ENCODE measurements at places on chromosomes 12 and 14.
A peak's percentile ranks its signal among the peaks of the same experiment; 100 is the strongest.

DNA sequence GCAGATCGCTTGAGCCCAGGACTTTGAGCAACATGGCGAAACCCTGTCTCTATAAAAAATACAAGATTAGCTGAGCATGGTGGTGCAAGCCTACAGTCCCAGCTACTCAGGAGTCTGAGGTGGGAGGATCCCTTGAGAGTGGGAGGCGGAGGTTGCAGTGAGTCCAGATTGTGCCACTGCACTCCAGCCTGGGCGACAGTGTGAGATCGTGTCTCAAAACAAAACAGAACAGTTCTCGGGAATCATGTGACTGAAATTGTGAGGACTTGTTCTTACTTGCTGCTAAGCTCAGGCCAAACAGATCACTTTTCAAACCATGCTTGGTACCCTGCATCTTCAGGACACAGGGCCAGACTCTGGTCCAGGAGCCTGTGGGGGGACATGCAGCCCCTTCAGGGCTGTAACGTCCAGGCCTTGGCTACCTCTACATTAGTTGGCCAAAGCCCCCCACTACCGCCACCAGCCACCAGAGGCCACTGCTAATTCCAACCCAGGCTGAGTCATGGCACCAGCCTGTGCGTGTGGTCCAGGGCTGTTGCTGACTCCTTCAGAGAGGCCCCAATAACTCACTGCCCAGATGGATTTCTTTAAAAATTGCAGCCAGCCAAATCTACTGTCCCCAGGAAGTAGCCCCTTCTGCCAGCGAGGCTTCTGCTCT is 33.4 kb upstream of the SYNDIG1L start:
- peak; percentile 11 for DNase-seq

DNA sequence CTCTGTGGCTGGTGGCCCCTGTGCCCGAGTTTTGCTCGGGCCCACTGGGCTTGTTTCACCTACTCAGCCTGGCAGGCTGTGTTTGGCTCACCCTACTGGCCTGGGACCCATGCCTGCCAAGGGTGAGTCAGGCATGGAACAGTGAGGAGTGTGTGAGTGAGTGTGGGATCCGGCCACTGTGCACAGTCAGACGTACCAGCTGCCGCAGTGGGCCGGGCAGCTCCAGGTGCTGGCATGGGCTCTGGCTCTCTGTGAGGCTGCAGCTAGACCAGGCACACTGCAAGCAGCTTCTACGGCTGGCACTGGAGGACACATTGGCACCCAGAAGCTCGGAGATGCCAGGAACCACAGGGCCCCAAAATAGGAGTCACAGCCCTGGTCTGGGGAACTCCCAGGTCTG is 40.6 kb downstream of the HSD17B6 start:
- no peak for DNase-seq

DNA sequence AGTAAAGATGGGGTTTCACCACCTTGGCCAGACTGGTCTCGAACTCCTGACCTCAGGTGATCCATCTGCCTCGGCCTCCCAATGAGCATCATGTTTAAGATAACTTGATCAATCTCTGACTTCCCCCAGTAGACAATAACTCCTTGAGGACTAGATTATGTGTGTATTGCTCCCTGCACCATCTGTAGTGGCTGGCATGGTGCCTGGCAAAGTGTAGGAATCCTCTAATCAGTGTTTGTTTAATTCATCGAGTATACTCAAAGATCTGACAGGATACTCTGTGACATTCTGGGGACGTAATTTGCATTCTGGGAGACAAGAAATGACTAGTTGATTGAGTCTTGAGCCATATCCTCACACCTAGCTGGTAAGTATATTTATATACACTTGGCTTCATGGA is 873.5 kb upstream of the TMEM132C start:
- DNase-seq, result no peak

GRCh38 chr12:89877671-89878070 is 169.0 kb upstream of the ATP2B1 start:
- DNase-seq, result no peak

- DNase-seq, result no peak
These were observed 406.0 kb downstream of the PRKD1 start for GRCh38 chr14:29521526-29522137.

DNA sequence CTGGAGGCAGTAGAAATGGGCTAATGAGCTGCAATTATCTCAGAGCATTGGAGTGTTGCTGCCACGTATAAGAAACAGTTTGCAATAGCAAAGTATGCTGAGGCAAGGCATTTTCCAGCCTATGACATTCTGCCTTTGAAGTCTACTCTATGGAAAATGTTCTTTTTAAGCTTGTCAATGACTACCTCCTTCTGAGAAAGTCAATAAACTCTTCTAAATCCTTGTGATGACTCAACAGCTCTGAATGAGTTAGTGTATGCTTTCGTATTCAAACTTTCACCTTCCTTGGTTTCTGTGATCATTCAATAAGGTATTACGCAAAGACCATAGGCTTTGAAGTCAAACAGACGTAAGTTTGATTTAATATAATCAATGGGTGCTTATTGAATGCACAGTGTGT is 111.2 kb downstream of the CAPZA3 start:
- no peak for DNase-seq

GRCh38 chr14:50773632-50774541 is 57.1 kb downstream of the NIN start:
- no peak for DNase-seq

- DNase-seq, result no peak
These were observed 183.0 kb downstream of the DUSP6 start for GRCh38 chr12:89169321-89169720.

DNA sequence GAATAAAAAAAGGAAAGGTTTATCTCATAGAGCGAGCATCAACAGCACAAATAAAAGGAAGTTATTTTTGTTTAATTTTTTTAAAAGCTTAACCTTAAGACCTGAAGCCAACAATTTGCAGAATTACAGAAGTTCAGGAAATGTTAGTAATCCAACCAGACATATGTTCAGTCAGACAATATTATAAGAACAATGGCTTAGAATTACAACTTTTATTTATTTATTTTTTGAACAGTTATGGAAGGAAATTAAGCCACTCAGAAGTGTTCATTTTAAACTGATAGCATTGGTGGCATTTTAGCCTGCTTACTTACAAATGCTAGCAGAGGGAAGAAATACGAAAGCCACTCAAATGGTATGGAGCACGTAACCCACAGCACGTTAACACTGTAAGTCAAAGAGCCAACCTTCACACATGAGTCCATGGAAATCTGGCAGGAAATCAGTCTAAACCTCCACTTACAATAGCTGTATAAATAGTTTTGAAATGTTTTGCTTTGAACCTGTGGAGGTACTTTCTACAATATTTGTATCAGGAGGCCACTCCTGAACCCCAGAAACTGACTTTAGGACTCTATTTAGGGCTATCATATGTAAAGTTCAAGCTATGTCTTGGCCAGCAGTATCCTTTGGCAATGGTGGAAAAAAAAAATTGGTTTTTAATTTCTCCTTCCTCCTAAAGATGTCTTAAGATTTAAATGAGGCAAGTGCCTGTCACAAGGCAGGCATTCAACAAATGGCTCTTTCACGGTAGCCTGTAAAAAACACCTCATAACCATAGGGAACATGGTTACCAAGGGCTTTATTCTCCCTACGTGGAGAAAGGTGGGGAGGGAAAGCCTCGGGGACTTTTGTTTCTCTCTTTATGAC is 102.3 kb downstream of the ITPR2 start:
- DNase-seq, result no peak

DNA sequence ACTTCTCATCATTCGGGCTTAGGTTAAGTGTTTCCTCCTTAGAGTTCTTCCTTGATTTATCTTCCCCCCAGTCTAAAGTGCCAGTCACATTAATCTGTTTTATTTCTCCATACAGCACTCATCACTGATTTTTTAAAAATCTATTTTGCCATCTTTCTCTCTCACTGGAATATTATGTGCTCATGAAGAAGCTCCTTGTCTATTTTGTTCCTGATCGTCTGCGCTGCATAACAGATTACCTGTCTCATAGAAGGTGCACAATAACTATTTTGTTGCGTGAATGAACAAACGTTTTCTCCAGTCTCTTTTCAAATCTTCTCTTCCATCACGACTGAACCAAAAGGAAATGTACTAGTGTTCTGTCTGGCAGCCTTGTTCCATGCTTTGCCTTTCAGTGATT is 2.7 kb downstream of the ERP29 start:
- DNase-seq, result no peak

DNA sequence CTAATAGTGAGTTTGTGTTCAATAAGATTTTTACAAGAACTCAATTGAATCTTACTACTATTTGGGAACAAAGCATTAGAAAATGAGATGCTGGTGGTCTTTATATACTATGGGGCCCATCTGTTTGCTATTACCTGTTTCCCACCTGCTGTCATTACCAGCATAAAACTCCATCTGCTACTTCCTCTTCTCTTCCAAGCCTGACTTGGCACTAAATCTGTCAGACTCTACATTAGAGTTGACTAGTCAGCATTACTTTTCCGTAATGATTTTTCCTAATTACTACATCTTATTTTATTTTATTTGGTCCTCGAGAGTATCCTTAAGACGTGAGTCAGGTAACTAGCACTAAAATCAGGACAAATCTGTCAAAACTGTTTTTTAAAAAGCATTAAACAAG is 68.1 kb upstream of the KRR1 start:
- DNase-seq, result no peak

DNA sequence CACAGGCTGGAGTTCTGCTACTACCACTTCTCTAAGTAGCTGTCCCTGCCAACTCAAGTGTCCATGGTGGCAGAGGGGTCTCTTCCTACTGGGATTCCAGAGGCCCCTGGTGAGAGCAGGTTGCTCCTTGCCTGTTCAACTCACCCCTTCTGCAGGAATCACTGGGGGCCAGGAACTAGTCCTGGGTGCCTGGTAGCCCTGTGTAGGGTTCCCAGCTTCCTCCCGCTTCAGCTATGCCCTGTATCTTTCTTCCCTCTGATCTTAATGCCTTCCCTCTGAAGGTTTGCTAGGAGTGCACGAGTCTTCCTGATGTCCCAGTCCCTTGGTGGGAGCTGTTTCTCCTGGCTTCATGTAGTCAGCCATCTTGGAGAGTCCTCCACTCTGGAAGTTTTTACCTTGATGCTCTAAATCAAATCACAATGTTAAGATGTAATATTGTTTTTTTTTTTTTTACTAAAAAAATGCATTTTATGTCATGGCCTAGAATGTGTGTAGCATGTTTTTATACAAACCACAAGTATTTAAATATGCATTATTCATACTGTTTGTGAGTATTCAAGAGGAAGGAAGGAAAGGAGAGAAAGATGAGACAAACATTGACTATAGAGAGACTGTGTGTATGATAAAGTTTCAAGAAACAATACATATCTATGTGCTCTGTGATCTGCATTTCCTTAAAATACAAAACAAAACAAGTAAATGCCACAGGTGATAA is 54.7 kb downstream of the FRS2 start:
- DNase-seq, result no peak

- no peak for DNase-seq
These were observed at the start of gene GALNT9 for GRCh38 chr12:132329036-132329719. GALNT9 (minus strand) TSS chr12:132329589; CDS start chr12:132329203, 386 bp downstream.

GRCh38 chr12:89846473-89847055 is 137.9 kb upstream of the ATP2B1 start:
- no peak for DNase-seq

DNA sequence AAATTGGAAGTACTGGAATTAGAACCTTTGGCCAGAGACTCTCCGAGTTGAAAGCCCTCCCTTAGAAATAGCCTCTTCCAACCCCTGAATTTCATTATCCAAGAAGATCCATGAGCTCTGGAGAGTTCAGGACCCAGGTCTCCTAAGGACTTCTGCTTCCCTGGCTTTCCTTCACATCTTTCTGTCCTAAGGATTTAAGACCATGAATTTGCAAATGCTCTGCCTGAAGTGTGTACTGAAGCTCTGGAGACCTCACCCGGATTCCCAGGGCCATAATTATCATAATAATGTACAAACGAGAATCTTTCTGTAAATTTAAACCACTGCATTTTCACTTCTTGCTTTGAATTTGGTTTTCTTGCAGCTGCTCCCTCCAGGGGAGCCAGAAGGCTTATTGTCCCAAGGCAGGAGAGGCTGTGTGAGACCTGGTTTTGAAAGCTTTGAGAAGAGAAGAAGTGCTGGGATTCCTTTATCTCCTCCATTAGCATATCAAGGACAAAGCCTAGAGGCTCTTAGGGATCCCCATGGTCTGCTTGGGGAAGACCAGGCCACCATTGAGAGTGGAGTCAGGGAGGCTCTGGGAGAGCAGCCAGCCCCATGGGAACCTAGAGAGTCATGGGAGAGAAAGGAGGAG is 41.1 kb downstream of the GLRX5 start:
- no peak for DNase-seq

DNA sequence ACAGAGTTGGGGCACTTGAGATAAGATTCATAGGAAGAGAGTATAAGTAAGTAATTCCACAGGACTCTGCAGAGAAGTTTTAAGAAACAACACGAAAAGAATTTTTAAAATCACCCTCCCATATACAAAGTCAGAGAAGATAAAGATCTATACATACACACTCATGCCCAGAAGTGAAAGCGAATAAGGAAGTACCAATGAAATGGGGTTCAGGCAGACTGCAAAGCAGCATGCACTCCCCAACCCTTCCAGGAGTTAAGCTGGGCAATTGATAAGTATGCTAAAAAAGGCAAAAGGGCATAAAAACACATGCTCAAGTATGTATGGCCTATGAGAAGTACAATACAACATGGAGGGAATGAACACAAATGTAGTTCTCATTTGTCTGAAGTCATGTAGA is 246.2 kb upstream of the GRIP1 start:
- no peak for DNase-seq

GRCh38 chr12:99386907-99387306 is 260.6 kb upstream of the GARIN6 start:
- DNase-seq, result no peak

GRCh38 chr14:23145794-23146350 is 26.8 kb upstream of the CEBPE start:
- DNase-seq, result no peak

DNA sequence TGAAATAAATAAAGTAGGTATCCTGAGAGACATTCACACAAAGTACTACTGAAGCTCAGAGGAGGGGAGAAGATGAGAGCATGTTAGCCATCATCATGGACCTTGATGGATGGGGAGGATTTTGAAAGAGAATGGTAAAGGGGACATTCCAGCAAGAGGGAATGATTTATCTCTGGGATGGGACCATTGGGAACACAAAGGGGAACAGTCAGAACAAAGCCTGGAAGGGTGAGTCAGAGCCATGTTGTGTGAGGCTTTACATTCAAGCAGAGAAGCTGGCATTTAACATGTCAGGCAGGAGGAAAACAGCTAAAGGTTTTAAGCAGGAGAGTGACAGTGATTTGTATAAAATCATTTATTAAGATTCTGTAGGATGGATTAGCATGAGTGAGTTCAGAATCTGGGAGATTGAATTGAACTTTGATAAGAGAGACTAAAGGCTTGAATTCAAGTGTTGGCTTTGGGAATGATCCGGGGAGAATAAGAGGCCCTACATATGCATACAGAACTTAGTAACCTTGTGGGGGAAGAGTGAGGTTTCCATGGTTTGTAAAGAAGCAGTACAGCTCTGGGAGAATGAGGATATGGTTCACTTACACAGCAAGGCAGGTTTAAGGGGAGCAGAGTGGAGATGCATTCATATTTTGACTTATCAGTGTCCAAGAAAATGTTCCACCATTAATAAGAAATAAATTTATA is 174.4 kb downstream of the SYT10 start:
- no peak for DNase-seq

- DNase-seq, result no peak
These were observed 25.0 kb downstream of the PRICKLE1 start for GRCh38 chr12:42564556-42564955.

GRCh38 chr14:75905147-75905904 is 76.5 kb downstream of the TGFB3 start:
- DNase-seq, result no peak

- DNase-seq, result no peak
These were observed 1750.7 kb upstream of the FLRT2 start for GRCh38 chr14:83779266-83779665.
